ENCODE measurements at places on chromosomes 3 and 15.
A peak's percentile ranks its signal among the peaks of the same experiment; 100 is the strongest.

GRCh38 chr3:94937980-94938379, 875.1 kb downstream of the NSUN3 start:
- DNase-seq, result no peak

DNA sequence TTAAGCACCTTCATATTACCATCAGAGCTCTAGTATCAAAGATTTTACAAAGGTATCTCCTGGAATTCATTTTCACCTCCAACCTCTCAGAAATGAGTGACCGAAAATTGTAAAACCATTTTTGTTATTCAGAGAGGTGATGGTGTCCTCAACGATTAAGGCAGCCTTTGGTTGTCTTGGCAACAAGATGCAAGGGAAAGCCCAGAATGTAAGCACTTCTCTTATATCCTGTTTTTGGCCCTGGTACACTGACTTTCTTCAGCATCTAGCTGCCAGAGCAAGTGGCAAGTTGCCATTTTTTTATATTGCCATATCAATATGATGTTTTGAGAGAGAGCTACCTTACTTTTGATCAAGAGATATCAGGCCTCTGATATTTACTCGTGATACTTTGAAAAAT, 384.9 kb upstream of the NECTIN3 start:
- DNase-seq, result no peak

- DNase-seq, result no peak
Observed at GRCh38 chr15:33311312-33311971, 675 bp downstream of the RYR3 start.

DNA sequence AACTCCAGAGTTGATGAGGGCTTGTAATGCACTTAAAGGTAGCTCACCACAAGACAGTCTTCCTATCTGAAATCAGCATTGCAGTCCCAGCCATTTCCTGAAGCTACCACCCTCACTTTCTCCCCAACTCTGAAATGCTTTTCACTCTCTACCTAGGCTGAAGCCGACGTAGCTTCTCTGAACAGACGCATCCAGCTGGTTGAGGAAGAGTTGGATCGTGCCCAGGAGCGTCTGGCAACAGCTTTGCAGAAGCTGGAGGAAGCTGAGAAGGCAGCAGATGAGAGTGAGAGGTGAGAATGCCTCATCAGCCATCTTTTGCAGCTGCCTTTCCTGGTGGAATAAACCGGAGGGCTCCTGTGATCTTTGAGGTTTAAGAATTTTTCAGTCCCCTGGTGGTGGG, 14.3 kb downstream of the TPM1 start:
- DNase-seq, result peak; percentile 67

DNA sequence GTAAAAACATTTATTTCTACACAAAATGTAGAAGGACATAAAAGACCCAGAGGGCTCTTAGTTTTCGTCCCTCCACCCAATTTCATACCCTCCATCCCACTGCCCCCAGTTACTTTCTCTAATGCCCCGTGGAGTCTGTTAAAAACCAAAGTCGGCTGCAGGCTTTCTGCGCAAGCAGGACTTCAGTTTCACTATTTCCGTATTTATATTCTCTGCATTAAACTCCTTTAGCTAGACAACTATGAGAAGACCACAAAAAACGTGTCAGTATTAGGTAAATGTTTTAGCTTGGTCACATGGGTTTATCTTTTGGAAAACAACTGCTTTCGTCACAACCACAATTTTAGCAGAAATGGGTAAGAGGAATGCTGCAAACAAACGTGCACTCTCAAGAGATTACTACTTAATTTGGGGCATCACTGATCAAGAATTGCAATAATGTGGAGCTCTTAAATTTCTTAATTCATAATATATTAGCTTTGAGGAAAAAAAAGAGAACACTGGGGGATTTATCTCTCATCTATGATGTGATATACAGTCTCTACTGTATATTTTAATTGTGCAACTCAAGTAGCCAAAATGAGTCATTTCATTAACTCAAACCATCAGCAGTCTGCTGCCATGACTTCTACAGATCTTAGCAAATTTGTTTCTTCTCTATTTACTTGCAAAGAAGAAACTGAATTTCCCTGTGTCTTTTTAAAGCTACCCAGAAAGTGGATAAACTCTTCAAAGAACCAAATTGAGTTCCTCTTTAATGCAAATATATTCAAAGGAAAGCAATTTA, 740 bp upstream of the NSMCE3 start:
- peak; percentile 91 for DNase-seq

- no peak for DNase-seq
Observed at GRCh38 chr3:57810471-57811137, 54.5 kb downstream of the SLMAP start.

DNA sequence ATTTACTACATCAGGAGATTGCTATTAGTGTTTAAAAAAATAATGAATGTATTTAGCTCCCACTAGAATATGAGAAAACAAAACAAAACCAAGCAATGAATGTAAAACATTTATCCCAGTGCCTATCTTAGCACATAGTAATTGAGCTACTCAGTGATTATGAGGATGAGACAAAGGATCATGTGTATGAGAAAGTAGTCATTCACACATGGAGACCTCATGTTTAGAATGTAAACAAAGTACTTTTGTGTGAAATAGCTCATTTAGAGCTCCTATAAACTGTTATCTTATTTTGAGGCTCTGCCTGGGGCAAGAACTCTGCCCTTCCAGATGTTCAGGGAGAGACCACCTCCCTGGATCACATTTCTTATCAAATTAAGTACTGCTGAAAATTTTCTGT, 236.8 kb downstream of the LRRN1 start:
- no peak for DNase-seq

GRCh38 chr3:3127432-3128010, 781 bp downstream of the TRNT1 start:
- peak; percentile 8 for DNase-seq

- no peak for DNase-seq
Observed at GRCh38 chr15:47846128-47846868, 129.0 kb downstream of the SEMA6D start.

GRCh38 chr3:133803469-133803868, 2.1 kb upstream of the SRPRB start:
- DNase-seq, result no peak

GRCh38 chr15:68235022-68235421, 5.5 kb upstream of the CLN6 start:
- no peak for DNase-seq

Data from fibroblast of skin of abdomen (primary cell).